ENCODE measurements at places on chromosomes 2 and 18. TPM values are rescaled to one million over a fixed set of nuclear protein-coding genes. Genes with fewer than 3 reads are reported as not detected.

DNA sequence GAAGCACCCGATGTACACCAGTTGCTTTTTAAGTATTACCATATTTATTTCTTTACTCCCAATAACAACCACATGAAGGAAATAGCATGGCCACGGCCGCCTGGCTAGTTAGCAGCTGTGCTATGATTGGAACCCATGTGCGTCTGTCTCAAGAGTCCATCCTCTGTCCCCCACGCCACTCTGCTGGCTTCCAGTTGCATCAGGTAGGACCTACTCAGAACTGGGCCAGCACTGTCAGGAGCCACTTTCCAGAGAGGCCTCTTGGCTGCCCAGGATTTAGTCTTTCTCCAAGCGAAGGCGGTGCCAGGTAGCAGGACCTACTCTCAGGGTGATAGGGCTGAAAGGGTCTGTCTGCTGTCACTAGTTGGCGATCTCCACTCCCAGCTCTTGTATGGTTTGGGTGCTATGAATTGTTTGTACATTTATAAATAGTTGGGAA is 22.1 kb downstream of the ASB18 start:
- no peak for DNase-seq

DNA sequence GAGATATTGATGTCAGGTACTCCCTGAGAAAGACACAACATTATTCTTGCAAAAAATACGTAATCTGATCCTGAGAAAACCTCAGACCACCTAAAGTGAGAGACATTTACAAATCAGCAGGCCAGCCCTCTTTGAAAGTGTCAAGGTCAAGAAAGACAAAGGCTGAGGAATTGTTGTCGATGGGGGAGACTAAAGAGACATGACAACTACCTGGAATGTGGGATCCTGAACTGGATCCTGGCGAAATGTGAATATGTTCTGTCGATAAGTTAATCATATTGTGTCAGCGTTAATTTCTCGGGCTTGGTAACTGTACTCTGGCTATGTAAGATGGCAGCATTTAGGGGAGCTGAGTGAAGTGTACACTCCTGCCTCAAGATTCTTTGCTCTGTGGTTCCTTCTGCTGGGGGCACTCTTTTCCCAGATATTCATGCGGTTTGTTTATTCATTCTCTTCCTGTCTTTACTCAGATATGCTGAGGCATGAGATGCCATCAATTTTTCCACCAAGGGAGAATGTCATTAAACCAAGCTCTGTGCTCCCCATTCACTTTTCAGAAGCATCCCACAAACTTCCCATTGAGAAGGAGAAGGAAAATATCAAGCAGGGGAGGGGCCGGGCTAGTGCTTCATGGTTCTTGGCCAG is 154.9 kb downstream of the CAPN13 start:
- DNase-seq: no peak

SLC25A12 gene
- 55.8 TPM for total RNA-seq

DNA sequence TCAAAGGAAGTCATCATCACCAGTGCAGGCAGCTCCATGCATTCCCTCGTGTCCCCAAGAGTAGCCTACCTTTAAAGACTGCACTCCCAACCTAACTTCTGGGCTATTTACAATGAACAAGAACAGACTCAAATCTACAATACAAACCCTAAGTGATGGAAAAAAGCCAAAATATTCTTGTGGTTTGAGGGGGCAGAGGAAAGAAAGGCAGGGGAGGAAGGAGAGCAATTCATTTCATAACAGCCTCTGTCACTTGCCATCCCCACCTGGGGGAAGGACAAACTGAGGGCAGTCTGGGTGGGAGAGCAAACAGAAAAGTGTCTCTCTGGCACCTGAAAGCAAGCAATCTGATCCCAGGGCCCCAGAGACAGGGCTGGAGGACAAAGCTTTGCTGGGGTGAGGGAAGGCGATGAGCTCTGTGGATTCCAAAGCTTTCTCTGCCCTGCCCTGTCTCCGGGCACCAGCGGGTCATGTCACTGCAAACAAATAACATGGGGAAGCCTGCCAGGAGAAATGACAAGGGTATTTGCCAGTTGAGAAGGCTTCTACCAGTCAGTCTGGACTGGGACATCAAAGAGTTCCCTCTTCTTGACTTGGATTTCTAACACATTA is 528.0 kb upstream of the TNP1 start:
- DNase-seq: no peak

DNA sequence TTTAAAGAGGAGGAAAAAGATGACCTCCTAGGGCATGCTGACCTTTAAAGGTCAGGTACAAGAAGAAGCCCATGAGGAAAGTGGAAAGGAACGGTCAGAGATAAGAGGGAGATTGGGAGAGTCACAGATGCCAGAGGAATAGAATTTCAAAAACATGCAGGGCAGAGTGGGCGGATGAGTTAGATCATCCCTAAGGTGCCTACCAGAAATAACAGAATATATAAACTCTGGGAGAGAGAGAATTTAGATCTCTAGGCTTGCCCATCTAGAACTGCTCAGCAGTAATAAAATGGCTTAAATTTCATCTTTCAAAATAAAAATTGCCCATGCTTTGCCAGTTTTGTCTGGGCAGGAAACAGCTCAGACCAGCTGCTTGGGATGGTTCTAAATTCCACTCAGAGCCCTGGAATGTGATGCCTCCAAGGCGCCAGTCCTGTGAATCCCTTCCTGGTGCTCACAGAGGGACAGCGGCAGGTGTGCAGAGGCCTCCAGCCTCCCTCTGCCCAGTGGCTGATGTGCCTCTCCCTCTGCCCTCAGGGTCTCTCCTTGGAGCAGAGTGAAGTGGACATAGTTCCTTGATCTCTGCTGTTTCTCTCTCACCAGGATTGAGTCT is 130.9 kb downstream of the ANTXR1 start:
- no peak for DNase-seq

All from Karpas-422 (cell line).